ENCODE measurements at places on chromosomes 1 and 21.

DNA sequence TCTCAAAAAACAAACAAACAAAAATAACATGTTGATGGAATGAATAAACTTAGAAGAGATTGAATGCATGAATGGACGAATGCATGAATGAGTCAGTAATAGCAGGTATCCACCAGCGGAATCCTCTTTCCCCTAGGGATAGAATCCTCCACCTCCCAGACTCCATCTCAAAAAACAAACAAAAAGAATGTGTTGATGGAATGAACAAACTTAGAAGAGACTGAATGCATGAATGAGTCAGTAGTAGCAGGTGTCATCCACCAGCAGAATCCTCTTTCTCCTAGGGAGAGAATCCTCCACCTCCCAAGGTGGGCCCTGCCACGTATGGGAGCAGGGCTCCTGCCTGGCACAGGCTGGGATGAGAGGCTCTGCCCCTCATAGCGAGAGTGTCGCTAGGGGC lies 26.8 kb upstream of the RNF19B start:
- DNase-seq = no peak

DNA sequence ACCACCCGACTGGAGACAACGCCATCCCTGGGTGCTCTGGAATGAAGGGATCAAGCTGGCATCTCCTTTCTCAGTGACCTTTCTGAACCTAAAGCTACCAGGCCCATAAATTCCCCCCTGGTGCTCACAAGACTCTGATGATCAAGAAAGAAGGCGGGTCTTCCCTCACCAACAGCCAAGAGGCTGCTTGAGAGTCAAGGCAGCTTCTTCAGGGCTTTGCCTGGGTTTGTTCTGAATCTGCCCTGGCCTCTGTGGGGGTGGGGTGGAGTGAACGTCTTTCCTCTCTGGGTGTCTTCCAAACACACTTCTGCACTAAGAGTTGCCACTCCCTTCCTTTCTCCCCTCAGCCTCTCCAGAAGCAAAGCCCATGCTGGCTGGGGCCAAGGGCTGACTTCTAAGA lies 36.1 kb downstream of the CD247 start:
- no peak for DNase-seq

DNA sequence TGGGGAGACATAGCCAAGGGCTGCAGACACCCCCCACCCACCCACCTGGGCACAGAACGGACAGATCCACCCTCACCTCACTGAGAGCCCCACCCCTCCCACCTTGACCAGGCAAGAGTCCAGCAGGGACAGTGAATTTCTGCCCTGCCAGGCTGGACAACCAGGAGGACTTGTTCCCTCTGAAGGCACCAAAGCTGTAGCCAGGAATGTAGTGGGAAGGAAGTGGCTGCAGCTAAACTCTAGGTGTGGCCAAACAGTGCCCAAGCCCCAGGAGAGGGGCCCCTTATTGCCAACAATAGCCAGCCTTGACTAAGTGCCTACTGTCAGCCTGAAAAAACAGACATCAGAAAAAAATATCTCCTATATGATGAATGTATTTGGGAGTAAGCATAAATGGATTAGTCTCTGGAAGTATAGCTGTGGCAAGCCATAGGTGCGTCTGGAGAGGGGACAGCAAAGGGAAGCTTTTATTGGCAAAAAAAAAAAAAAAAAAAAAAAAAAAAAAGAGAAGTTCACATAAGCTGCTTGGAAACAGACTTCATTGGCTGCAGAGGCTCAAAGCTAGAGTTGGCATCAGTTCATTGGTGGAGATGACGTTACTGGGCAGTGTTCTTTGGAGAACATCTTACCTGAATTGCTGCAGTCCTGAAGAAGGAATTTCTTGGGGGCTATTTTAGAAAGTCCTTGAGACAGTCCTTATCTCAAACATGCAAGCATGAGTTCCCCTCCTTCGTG lies 64.1 kb upstream of the TMEM51 start:
- peak; percentile 43 for DNase-seq

- no peak for DNase-seq
Measured at GRCh38 chr1:159212596-159212995, 7.9 kb downstream of the ACKR1 start.

- no peak for DNase-seq
Measured at GRCh38 chr1:208731981-208732821, 488.0 kb upstream of the PLXNA2 start.

- no peak for DNase-seq
Measured at GRCh38 chr1:230251644-230252191, 174.4 kb downstream of the PGBD5 start.

DNA sequence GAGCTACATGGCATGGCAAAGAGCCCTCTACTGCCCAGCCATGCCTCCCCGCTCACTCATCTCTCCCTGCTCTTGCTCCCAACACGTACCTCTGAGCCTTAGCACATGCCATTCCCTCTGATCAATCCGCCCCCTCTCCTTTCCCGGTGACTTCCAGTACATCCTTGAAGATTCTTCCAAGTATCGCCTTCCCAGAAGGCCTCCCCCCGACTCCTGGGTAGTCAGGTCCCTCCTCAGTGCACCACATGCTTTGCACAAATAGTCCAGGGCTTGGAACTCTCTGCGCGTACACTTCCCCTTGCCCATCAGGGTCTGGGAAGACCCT lies 77.0 kb upstream of the IFFO2 start:
- no peak for DNase-seq

DNA sequence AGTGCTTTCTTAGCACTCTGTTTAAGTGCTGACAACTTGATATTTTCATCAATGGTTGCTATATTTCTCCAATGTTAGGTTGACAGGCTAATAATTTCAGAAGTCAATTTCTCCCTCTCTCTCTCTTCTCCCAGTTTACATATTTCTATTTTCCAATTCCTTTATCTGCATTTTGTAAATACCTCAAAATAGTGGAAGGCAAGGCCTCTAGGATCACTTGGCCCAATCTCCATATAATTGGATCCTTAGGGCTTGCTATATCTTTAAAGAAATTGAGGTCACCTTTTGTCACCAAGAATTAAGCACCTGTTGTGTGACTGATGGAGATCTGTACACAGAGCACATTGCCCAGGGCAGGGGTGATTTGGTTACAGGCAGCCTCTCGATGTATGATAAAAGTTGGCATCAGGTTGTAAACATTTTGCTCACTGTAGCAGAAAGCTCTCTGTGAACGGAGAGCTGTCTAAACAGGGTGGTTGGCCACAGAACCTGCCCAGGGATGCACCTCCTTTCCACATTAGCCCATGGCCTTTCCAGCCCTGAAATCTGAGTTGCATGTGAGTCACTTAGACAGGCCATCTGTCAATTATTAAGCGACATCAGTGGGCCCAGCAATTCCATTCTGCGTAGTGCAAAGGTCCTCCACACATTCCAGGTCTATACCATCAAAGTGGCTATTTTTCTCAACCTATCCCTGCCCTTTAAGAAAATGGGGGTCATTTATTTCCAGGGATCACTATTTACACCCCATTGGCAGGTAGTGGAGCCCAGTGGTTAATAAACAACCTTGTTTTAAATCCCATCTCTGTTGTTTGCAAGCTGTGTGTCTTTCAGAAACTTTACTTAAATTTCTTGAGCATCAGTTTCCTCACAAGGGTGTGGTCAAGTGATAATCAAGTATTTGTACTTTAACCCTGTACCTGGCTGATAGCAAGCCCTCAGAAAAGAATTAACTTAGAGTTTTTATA lies 29.1 kb upstream of the IRF2BP2 start:
- no peak for DNase-seq

DNA sequence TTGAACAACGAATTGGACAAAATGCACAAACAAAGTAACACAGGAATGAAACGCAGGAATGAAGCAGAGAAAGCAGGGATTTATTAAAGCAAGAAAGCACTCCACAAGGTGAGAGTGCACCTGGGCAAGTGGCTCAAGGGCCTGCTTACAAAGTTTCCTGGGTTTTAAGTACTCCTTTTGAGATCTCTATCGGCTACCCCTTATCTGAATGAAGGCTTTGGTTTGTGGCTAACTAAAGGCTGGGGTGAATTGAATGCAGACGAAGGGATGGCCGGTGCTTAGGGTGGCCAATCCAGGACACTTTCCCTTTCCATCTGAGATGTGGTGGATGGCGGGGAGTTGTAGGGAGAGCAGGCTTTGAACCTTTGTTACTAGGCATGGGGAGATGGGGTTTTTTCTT lies 151.4 kb upstream of the KIAA0040 start:
- DNase-seq = no peak

DNA sequence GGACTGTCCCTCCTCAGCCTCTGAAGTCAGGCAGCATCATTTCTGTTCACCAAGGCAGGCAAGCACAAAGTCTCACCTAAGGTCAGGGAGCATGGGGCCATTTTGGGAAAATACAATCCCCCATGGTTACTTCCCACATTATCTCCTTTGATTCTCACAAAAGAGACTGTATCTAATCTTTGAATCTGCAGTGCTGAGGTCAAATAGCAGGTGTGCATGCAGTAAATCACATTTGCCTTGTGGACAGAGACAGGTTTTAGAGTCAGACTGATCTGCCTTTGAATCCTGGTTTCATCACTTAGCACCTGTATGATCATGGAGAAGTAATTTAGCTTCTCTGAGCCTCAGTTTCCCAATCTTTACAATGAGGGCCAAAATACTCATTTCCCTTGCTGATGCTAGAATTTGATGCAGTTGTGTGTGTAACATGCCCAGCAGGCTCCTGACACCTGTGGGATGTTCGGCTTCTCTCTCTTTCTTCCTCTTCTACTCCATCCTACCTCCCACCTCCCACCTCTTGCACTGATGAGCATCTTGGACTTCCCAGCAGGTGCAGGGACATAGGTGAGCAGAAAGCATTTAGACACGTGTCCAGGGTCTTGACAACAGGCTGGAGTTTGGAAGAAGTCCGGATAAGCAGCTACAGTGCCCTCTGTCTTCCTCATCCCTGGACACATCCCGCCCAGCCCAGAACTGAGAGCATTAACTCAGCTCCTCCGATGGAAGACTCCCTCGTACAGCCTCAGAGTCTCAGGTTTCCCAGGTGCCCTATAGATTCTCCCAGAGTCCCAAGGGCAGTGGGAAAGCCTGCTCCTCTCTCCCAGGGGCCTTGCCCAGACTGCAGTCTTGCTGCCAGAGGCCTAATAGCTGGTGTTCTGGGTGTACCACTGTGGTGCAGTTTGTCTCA lies 18.9 kb downstream of the NENF start:
- DNase-seq = no peak

GRCh38 chr21:32717851-32718316 lies 9.9 kb downstream of the SYNJ1 start:
- peak; percentile 87 for DNase-seq

Measured in inflammatory macrophage (primary cell).